CD4-positive, alpha-beta T cell treated with Interleukin-4 for 4 hours (primary cell): ENCODE measurements at places on chromosomes 6 and 20.

DNA sequence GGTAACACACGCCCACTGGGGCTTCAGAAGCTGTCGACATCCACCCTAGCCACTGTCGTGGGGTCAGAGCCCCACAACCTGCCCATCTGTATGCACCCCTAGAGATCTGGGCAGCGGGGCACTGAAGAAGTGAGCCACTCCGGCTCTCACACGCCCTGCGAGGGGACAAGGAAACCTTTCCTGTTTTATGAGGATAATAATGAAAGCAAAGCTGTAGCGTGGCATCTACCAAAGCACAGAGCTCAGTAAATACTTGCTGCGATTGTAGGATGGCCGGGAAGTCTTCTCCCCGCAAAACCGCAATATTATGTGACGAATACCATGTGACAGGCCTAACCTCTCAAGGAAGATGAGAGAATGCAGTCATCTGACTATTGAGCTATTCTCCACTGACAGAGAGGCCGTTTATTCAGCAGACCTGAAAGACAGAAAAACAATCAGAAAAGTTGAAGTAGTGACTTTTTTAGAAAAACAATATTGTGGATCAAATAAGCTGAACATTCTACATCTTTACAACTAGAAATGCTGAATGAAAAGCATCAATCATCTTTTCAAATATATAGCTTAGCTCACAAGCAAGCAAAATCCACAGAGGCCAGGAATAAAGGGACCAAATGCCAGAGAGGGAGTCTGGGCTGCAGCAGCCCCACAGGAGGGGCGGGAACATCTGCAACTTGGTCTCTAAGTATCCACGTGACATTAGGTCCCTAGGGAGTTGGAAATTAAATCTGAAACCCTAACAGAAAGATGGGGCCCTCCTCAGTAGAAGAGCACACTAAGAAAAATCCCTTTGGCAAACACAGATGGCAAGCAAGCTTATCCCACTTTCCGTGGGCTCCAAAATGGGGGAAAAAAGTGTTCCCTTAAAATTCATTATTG is 207.8 kb downstream of the TTLL2 start:
- no peak for DNase-seq

- DNase-seq = no peak
These were observed 5.9 kb upstream of the TUBB2A start for GRCh38 chr6:3163248-3163594.

- DNase-seq = no peak
These were observed 12.5 kb downstream of the UTRN start for GRCh38 chr6:144297511-144298100.

- DNase-seq = no peak
These were observed 31.1 kb downstream of the SNAP91 start for GRCh38 chr6:83677791-83678190.

- no peak for DNase-seq
These were observed 13.9 kb downstream of the LRFN2 start for GRCh38 chr6:40573221-40573620.

DNA sequence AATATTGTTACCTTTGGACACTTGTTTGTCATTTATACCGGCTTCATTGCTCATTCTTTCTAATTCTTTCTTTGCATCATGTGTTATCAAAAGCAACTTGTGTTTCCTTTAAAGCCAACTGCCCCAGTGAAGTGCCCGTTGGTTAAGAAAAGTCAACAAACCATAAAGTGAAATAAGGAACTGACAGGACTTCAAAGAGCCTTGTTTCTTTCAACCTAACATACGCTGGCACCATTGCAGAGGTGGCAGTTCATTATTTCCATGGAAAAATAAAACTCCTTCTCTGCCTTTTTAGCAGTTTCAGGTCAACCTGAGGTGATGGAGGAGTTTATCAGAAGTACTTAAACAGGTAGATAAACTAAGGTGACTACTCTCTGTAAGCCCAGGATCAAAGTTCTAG is 28.8 kb downstream of the FERMT1 start:
- DNase-seq = no peak

DNA sequence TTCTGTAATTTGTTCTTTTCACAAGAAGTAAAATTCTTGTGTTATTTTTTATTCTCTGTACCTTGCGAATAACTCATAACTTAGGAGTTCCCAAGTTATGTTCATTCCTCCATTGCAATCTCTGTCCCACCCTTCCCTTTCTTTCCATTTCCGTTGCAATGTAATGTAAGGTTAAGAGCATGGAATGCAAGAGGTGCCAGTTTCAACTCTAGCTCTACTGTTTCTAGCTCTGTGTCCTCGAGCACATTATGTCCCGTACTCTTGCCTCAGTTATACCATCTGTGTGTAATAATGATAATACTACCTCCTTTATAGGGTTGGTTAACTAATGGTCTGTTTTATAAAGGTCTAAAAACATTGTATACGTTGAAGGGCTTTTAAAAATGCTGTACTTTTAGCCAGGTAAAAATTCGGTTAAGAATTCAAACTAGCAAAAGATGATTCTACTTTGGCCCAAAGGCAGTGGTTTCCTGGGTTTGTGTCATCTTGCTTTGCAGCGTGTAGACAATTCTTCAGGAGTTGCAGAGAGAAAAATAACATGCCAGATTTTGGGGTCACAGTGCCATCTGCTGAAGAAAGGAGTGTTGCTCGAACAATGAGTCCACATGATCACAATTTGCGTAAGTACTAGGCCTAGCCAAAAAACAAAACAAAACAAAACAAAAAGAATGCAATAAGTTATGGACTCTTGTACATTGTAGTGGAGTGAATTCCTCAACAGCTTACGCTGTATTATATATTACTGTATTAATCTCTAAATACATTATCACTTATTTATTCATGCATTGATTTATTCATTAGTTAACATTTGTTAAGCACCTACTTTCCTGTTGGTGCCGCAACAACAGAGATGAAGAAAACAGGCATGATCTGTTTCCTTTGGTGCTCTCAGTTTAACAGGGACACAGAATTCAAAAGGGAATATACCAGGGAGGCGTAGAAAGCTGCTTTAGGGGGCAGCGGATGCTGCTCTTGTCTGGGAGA is 10.0 kb upstream of the PFDN4 start:
- no peak for DNase-seq

- DNase-seq = no peak
These were observed 14.9 kb upstream of the FAM210B start for GRCh38 chr20:56343861-56344381.

DNA sequence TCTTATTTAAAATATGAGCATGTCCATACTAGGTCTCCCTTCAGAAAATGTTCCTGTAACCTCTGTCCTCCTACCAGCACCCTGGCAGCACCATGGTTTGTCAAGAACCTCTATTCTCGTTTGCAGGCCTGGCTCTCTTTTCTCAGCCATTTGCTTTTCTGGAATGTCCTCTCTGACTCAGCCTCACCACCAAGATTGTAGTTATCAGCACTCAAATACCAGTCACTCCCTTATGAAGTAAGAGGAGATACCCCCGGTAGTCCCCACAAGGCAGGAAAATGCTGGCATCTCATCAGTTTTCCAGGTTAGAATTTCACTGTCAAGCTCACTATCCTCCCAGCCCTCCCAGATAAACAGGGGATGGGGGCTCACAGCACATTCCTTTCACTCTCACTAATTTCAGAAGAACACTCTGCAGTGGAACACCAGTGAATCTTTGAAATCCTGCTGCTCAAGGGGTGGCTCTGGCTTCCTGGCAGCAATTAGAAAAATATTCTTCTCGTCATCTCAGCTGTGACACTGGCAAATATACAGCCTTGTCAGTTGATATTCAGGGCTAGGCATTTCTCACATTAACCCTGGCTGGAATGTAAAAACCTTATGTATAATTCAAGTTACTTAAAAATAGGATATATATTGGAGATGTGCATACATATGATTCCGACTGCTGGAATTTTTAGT is 129.2 kb downstream of the TBX18 start:
- DNase-seq = no peak

DNA sequence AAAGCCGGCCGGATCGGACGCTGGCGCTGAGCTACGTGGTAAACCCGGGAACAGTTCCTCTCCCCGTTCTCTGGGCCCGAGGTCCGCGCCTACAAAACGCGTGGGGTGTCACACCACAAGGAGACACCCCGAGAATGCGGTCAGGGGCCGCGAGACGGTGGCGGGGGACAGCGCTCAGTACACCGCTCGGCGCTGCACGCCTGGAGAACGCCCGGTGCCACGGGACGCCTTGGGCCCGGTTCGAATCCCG is 670 bp downstream of the NCOA5 start:
- DNase-seq = peak; percentile 49

DNA sequence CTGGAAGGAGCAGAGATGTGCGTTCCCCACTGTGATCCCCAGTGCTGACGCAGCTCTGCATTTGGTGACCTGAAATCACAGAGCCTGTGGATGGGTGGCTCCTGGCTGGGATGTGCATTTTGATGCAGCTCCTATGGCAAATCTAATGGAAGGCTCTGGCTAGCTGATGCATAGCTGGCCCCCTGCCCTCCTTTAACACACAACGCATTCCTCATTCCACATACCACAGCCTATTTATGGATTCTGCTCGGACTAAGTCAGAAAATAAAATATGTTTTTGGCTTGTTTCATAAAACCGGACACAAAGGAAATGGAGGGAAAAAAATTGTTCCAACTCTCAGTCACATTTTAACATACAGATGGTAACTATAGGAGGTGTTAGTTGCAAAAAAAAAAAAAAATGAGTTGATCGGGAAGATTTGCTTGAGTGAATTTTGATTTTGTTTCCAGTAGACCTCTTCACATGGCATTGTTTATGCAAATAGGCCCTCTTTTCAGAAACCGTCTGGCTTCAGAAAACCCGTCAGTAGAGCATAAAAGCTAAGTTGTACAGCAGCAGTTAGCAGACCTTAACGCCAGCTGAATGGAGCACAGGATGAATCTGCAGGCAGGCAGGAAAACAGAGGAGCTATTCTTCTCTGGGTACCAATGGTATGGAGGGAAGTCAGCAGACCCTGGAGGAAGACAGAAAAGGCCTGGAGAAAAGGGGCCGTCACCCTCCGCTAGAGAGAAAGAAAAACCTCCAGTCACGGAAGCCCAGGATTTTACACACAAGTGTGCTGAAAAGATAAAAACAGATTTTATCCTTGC is 215.4 kb downstream of the HDGFL1 start:
- DNase-seq = no peak

DNA sequence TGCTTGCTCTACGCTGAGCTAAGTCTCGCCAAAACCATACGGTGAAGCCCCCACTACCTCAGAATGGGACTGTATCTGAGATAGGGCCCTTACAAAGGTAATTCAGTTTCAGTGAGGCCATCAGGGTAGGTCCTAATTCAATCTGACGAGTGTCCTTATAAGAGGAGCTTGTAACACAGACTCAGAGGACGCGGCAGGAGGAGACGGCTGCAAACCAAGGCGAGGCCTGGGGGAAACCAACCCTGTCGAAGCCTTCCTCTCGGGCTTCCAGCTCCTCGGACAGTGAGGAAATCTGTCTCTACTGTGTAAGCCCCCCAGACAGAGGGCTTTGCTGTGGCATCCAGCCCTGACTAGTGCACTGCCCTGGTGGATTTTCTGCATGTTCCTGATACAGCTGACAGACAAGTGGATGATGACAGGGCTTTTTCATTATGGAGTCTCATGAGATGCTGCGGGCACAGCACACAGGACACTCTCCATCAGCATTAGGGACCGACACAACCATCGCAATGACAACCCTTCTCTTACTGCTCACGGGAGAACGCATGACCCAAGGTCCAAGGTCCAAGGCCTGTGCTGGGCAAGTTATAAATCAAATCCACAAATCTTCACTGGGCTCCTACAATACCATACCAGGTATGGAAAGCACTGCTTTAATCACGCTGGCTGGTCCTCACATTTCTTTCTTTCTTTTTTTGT is 48.2 kb downstream of the SSR1 start:
- no peak for DNase-seq

GRCh38 chr6:42199106-42199981 is 4.6 kb upstream of the GUCA1B start:
- DNase-seq = no peak

GRCh38 chr6:21596949-21597682 is 3.6 kb downstream of the SOX4 start:
- no peak for DNase-seq

DNA sequence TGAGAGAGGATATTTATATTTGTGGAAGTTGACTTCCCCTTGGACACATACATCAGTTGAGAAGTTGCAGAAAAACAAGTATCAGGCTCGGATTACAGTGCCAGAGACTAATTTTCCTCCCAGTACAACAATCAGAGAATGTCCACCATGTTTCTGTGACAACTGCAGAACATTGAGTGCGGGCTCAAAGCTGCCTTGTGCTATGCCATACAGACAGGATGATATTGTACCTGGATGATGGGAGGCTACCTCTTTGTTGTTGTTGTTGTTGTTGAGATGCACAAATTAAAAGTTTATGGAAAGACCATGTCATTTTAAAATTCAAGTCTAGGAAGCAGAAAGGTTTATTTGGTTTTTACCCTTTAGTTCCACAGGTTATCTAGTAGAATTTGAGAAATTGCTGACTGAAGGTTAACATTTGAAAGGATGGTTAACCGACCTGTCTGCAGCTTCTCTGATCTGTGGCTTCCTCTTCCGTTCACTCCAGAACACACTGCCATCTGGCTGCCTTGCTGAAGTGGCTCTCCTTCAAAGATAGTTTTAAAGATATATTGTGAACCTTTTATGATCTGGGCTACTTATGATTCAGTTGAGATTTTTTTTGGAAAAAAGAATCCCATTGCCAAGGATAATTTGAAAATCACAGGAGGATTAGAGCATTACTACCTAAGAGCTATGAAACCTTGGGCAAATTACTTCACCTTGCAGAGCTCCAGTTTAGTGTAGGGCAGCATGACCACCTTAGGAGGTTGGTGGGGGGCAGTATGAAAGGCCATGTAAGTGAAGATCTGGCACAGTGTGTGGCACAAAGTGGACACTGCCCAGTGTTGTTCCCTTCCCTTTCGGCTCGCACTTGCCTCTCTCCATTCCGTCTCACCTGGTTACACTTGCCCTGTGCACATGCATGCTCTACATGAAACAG is 15.9 kb downstream of the TMEM200A start:
- peak; percentile 63 for DNase-seq
